ENCODE measurements at places on chromosomes 16 and 17.
A peak's percentile ranks its signal among the peaks of the same experiment; 100 is the strongest.

- no peak for DNase-seq
Measured at GRCh38 chr16:65059406-65059980, 62.4 kb downstream of the CDH11 start.

DNA sequence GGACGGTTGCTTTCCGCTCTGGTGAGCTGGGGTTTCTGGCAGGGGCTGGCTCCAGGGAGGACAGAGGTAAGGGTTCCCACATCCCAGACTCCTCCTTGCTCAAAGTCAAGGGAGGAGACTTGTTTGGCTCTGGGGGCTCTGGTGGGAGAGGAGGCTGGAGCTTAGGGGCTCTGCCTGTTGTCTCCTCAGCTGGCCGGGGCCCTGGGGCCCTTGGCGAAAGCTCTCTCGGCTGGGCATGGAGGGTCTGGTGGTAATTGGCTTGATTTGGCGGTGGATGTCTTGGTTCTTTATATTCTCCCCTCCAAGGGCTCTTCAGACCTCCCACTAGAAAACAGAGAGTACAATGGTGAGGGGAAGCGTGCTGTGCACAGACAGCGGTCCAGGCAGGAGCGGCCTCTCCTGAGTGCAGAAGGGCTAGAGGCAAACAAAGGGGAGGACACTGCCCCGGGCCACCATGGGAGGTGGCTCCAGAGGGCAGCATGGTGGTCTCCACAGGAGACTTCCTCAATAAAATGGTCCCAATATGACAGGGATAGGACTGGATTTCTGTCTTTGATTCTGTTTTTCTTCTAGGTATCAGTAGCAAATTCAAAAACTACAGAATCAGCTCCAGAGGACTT is 5.7 kb upstream of the SPATA32 start:
- no peak for DNase-seq

DNA sequence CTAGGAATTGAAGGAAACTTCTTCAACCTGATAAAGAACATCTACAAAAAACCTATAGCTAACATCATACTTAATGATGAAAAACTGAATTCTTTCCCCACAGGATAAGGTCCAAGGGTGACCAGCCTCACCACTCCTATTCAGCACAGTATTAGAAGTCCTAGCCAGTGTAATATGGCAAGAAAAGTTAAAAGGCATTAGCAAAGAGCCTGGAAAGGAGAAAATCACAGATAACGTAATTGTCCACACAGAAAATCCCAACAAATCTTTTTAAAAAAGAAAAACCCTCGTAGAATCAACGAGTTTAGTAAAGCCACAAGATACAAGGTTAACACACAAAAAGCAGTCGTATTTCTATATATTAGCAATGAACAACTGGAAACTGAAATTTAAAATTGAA is 37.8 kb downstream of the MEAK7 start:
- no peak for DNase-seq

- no peak for DNase-seq
Measured at GRCh38 chr16:1437606-1438005, 6.7 kb downstream of the PERCC1 start.

DNA sequence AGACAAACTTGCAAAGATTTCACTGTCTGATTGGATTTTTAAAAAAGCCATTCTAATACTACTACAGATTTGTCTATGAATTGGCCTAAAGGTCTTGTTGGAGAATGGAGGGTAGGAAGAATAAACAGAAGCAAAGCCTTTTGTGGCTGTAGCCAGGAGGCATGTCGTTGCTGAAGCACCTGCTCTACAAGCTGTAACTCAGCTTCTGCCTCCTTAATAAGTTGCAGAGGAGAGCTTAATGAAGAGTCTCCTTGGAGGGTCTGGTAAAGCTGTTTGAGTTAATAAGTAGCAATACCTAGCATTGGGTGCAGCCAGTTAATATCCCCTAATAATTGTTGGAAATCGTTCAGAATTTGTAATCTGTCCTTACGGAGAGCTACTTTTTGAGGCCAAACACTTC is 10.0 kb upstream of the ZNF689 start:
- DNase-seq, result no peak

DNA sequence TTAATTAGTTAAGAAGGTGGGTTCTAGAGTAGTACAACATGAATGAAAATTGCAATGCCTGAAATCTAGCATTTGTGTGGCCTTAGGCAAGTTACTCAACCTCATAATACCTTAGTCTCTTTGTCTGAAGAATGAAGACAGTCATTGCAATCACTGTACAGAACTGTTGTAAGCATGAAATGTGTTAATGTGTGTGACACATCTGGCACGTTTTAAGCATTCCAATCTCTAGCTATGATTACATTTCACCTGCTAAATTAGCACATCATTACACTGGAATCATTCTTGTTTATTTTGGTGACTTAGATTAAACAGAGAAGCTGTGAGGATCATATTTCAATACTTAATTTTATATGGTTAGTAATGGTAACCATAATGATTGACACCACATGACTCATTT is 629.7 kb upstream of the KIF2B start:
- DNase-seq, result no peak

DNA sequence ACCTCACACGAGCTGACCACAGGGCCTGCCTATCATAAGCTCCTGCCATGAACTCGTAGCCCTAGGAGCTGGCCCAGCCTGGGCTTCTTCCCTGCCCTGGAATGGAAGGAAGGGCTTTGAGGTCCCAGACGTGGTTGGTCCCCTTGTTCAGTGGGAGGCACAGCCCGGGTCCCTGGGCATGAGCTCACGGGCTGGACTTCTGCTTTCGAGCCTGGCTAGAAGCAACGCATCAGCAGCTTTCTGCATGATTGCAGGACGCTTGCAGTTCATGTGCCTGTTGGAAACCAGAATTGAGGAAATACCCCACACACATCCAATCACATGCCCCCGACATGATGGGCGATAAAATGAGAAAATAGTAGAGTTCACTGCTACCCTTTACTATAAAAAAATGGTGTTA is 293.3 kb downstream of the MAF start:
- DNase-seq, result no peak

GRCh38 chr17:48322060-48322459 is 108.0 kb downstream of the SKAP1 start:
- no peak for DNase-seq

DNA sequence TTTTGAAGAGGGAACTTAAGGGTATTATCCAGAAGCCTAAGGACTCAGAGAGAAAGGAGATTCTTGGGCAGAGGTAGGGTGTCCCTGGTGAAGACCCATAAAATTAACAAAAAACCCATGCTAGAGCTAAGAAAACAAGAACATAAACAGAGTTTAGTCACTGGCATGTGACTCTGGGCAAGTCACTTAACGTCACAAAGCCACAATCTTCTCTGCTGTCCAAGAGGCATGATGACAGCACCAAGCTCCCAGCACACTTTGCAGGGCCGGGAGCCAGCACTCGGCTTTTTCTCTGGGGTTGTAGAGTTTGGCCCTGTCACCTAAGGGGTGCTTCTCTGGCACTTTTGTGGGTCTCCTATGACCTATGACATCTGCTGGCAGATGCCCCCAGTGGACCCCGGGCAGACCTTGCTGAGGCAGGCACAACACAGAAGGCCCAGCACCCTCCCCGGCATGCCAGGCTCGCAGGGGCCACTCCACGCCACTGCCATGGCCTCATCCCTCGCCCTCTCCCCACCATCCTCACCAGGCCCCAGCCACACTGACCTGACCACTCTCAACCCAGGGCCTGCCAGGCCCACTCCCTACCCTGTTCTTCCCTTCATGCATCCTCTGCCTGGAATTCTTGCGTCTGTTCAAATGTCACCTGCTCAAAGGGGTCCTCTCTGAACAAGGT is 69.8 kb downstream of the DYNLRB2 start:
- no peak for DNase-seq

DNA sequence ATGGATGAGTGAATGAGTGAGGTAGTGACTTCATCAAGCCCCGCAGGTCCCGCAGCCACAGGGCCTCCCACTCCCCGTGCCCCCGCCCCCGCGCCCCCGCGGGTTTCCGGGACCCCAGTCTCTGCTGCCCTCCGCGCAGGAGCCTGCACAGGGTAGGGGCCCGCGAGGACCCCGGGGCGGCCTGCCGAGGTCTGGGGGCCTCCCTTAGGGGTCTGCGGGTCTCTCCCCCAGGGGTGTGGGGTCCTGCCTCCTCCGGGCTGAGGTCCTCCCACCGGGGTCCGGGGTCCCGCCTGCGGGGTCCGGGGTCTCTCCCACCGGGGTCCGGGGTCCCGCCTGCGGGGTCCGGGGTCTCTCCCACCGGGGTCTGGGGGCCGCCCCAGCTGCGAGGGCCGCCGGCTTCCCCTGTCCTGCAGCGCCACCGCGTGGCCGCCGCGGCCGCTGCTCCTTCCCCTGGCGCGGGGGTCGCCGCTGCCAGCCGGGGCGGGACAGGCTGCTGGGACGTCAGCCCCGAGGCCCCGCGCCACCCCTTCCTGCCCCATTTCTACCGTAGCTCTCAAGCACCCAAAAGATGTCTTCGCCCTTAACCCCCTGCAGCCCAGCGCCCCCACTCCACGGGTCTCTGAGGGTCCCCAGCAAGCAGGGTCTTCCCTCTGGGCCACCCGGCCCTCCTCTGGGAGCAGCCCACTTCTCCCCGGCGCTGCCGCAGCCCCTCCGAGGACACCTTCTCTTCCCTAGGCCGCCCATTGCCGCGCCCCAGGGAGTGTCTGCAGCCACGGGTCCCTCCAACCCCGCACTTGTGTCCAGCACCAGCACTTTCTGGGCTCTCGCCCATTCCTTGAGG is 10.4 kb upstream of the CHMP6 start:
- no peak for DNase-seq

DNA sequence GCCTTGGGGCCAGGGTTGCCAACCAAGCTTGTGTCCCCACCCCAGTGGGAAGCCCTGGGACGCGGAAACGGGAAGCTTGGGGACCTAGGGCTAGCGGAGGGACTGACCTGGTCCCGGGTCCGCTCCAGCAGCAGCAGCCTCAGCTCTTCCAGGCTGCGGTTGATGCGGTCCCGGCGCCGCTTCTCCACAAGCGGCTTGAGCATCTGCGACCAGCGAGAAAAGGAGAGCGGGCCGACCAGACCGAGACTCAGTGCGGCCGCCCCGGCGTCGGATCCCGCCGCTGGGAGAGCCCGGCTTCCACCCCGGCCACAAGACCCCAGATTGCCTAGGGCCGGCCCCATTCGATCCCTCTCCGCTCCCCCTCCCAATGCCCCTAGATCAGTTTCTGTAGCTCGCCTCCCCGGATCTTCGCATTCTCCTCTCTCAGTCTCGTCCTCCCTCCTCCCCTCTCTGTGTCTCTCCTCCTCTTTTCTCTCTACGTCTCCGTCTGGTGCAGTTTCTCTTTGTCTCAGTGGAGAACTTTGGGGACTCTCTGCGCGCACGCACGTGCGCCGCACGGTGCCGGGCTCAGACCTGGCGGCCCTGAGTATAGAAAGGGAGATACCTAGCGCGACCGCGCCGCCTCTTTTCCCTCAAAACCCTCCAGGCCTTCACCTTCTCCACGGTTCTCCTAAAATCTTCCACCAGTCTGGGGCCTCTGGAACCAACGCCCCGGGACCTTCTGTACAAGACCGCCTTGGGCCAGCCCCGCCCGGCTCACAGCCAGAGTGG is 797 bp downstream of the HES7 start:
- no peak for DNase-seq

DNA sequence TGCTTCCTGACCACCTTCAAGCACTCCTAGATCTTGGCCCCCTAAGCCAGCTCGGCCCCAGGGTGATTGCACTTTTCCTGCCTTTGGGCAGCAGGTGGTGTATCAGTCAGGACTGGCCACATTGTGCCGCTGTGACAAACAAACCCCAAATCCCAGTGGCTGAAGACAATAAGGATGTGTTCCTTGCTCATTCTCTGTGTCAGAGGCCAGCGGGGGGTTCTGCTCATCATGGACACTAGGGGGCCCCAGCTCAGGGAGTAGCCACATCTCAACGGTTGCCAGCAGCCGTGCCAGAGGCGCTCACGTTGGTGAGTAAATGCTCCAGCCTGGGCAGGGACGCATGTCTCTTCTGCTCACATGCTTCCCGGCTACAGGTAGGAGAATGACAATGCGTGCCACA is 60.4 kb downstream of the ZDHHC7 start:
- no peak for DNase-seq

DNA sequence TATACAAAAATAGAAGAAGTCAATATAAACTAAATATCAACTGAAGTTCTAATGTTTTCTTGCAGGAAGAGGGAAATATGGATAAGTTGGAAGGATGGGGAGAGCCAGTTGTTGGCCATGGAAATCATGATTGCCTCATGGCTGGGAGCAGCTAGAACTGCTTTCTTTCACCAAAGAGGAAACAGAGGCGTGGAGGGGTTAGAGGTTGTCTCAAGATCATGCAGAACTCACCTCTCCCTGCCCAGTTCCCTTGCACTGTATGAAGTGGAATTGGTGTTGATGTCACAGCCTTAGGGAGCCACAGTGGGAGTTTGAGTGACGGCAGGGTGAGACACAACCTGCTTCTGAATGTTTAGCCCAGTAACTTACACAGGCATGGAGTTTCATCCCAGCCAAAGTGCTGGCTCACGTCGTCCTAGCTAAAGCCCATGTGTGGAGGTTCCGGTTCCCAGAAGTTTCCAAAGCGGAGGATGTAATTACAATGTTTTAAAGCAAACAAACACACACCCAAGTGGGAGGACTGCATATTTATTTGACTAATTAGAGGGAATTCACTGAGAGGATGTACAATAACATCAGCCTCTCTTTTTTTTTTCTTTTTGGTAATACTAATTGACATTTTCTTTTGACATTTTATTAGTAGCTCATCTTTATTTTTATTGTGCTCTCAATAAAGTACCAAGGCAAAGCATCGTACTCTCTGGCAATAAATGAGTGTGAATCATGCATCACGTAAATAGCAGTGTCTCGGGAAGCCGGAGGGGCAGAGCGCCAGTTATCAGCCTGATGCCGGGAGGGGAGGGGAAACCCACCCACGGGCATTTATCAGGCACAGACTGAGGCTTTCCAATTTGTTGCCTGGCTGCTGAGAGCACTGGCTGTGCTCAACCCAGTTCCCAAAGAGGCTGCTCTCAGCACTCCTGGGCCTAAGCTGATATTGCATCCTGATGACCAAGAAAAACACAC is 118.7 kb upstream of the CDH5 start:
- DNase-seq, result peak; percentile 56

- DNase-seq, result no peak
Measured at GRCh38 chr17:80998118-80998747, 6.6 kb downstream of the CHMP6 start.

DNA sequence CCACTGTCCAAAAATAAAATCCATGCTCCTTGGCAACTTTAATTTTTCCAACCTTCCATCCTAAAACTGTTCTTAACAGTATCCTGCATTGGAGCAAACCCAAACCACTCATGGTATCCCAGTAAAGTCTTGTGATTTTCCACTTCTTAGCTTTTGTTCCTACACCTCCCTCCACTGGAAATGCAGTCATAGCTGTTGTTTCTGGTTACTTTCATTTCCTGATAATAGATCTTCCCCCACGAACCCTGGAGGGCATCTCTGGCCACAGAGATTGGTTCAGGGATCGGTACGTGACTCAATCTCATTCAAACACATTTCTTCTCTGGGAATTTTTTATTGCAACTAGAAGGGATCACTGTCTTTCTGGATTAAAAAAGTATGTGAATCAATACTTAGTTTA is 276.0 kb downstream of the GRIN2A start:
- no peak for DNase-seq

GRCh38 chr17:46136820-46137219 is 56.4 kb downstream of the KANSL1 start:
- DNase-seq, result no peak
